ENCODE measurements at places on chromosomes 5 and 9.

GRCh38 chr5:122779451-122779850 is 4.6 kb downstream of the SNX2 start:
- no peak for DNase-seq

- DNase-seq, result no peak
Observed at GRCh38 chr5:103425686-103426454, 136.7 kb downstream of the NUDT12 start.

DNA sequence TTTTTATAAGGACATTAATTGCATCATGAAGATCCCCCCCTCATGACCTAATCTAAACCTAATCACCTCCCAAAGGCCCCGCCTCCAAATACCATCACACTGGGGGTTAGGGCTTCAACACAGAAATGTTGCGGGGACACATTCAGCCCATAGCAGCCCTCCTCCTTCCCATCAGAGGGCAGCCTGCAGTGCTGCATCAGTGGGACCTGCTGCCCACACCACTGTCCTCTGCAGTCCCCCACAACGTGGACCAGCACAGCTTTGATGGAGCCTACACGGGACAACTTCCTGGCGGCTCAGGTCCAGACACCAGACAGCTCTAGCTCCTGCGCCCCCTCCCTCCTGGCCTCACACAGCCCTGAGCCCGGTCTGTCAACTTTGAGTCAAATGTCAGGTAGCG is 70.3 kb downstream of the APTX start:
- no peak for DNase-seq

- no peak for DNase-seq
Observed at GRCh38 chr9:129434187-129434586, 186.7 kb downstream of the C9orf50 start.

DNA sequence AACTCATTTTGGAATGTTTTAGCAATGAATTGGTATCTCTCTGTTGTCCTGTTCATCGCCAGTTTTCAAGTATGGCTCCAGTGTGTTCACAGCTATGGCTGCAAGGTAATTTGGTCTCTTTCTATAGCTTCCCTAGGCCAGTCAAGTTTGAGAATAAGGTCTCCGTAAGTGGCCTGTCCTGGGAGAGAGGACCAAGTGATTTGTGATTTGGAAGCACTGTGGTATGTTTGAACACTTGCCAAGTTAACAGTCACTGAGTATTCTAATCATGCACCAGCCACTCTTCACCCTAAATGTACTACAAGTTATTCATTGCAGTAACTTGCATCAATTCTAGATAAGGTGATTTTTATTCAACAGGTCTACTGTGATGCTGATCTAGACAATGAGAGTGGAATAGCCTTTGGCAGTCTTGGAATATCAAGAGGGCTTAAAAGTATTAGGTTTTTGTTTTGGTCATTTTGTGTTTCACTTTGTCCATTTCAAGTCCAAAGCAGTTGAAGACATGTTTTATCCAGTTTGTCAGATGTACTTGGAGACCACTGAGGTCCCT is 41.1 kb downstream of the G3BP1 start:
- no peak for DNase-seq

DNA sequence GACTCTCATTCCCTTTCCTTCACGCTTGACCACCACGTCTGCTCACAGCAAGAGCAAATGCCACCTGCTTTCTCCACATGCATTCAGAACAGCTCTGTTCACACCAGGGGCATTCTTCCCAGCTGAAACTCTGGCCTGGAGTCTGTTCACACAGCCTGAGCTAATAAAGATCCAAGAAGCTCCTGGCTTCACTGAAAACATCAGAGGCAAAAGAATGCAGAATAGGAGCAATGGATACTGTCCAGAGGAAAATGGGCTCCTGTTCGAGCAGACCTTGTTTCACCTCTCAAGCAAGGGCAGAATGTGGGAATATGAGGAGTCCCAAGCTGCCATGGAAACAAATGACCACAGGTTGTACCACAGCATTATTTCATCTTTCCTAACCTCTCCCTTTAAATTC is 402.7 kb upstream of the TNC start:
- DNase-seq, result no peak

GRCh38 chr9:18888290-18888689 is 144.7 kb downstream of the SAXO1 start:
- no peak for DNase-seq

DNA sequence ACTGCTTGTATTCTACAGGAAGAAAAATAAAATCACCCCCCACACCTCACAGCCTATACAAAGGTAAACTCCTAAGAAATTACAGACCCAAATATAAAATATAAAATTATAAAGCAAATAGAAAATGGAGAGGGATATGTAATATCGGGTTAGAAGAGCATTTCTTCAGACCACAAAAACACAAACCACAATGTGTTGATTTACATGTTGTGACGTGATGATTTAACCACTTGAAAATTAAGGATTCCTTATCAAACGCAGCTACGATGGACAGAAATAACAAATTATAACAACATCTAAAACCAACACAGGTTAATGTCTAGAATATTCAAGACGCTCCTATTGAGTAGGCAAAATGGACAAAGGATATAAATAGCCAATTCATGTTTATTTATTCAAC is 26.3 kb downstream of the SSBP2 start:
- DNase-seq, result no peak

- no peak for DNase-seq
Observed at GRCh38 chr9:3023449-3023848, 179.6 kb upstream of the PUM3 start.

GRCh38 chr5:134177369-134178095 is 782 bp upstream of the SKP1 start:
- DNase-seq, result no peak

GRCh38 chr9:131627326-131627647 is 82.0 kb downstream of the PRRT1B start:
- no peak for DNase-seq

- no peak for DNase-seq
Observed at GRCh38 chr9:90285946-90286345, 356.7 kb downstream of the DIRAS2 start.

DNA sequence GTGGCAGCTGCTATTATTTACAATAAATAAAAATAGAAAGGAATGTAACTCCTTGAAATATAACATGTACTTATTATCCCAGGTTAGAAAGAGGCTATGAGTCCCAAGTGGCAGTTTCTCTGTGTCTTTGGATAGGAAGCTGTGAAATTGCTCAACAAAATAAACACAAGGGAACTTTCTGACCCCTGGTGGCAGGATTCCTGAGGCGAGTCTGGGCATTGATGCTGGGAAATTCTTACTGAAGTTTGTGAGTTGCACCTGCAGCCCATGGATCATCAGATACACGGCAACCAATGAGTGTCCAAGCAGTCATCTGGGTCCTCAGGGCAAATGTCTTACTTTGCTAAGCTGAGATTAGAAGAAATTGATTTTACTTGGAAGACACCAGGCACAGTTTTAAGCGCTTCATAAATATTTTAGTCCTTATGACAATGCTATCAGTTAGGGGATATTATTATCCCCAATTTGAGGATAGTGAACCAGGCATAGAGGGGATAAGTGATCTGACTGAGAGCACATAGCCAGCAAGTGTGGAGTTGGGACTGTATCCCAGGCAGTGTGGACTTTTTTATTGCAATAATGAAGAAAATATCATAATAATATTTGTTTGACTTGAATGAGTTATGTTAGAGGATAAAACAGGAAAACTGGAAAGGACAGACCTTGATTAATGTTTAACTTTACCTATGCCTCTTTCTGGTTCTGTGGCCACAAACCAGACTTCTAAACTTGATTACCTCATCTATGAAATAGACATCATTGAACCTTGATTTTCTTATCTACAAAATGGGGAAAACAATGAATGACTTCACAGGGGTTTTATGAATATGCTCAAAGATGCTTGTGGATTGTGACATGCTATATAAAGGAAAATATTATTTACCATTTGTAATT is 265.5 kb upstream of the ADAMTSL1 start:
- no peak for DNase-seq

- no peak for DNase-seq
Observed at GRCh38 chr9:120490888-120491595, 88.9 kb downstream of the CDK5RAP2 start.

- DNase-seq, result no peak
Observed at GRCh38 chr5:76592692-76593091, 30.5 kb downstream of the F2RL2 start.
